ENCODE measurements at places on chromosomes 12 and 14. TPM values are rescaled to one million over a fixed set of nuclear protein-coding genes. Genes with fewer than 3 reads are reported as not detected.

The CCDC198 gene
- total RNA-seq, result 3.3 TPM

DNA sequence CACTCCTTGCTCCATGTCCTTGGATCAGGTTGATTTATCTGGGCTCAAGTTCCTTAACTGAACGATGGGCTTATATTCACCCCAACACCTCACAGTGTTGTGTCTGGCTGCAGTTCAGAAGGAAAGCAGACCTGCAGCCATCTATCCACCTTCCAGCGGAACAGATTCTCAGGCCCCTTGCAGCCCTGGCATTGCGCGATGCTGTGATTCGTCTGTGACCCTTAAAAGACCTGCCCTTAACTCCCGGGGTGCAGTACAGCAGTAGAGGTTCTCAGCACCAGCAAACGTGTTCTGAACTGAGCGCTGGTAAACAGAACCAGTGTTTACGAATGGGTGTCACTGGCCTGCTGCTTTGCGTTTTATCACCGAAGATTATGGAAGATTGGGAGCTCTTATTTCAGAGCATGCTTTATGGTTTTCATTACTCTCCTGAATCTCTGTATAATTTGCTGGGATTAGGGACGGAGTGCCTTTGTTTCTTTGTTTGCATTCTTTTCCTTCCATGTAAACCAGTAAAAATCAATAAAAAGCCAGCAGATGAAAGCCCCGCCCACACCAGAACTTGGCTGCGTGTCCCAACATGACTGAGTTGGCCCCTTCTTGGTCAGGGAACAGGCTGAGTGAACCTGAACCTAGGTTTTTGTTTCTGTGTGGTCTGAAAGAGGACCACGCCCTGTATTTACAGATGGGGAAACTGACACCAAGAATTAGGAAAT is 286.7 kb upstream of the CRY1 start:
- peak; percentile 89 for DNase-seq

DNA sequence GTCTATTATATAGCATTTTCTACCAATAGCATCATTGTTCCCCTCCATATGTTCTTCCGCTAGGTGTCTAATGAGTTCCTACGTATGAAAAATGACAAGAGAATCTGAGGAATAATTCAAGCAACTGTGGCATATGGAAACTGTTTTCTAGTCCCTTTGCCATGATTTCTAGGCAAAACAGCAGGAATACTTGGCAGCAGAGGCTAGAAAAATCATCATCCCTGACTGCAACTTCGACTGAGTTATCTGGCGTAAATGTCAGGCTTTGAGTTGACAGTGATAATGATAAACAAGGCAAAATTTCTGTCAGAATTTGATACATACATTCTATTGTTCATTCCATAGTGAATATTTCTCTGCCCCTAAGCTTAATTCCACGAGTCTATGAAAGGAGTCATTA is 572.8 kb upstream of the USP15 start:
- DNase-seq, result no peak

DNA sequence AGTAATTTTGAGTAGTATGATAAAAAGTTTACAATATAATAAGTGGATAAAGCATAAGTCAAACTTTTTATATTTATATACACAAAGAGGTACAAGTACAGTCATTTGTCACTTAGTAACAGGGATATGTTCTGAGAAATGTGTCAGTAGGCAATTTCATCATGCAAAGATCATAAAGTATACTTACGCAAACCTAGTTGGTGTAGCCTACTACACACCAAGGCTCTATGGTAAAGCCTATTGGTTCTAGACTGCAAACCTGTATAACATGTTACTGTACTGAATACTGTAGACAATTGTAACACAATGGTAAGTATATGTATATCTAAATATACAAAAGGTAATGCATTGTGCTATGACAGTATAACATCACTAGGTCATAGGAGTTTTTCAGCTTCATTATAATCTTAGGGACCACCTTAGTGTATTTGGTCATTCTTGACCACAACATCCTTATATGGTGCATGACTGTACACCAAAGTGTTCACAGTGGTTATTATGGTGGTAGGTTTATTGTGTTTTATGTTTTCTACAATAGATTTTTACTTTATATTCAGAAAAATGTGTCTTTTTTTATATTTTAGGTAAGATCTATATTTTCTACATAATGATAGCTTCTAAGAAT is 14.9 kb upstream of the SCFD1 start:
- no peak for DNase-seq

All from PC-3 (cell line).